Hematopoietic multipotent progenitor cell (in vitro differentiated cells): ENCODE measurements at places on chromosomes 1 and 21.

- peak; percentile 66 for DNase-seq
Measured at GRCh38 chr1:234065794-234066447, 161.4 kb downstream of the SLC35F3 start.

DNA sequence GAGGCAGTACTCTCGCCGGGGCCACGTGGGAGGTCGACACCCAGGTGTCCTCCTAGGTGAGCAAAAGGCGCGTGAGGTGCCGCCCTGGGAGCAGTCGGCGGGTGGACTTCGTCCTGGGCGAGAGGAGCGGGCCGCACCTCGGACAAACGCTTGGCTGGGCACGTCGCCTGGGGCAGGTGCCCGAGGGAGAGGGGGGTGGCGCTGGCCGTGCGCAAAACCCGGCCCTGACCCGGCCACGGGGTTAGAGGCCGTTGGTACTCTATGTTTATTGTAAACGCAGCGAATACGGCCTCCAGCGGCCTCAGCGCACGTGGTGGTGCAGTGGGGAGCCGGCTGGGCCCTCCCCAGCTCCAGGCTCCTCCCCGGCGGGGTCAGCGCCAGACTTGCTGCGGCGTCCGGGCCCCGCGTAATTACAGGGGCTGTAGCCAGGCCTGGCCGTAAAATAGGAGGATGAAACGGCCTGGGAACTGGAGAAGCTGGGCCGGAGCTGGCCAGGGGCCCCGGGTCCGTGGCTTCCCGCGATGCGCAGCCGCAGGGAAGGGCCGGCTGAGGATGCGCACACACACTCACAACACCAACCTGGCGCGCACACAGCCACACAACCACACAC is 1.6 kb upstream of the EFNA1 start:
- DNase-seq = no peak

DNA sequence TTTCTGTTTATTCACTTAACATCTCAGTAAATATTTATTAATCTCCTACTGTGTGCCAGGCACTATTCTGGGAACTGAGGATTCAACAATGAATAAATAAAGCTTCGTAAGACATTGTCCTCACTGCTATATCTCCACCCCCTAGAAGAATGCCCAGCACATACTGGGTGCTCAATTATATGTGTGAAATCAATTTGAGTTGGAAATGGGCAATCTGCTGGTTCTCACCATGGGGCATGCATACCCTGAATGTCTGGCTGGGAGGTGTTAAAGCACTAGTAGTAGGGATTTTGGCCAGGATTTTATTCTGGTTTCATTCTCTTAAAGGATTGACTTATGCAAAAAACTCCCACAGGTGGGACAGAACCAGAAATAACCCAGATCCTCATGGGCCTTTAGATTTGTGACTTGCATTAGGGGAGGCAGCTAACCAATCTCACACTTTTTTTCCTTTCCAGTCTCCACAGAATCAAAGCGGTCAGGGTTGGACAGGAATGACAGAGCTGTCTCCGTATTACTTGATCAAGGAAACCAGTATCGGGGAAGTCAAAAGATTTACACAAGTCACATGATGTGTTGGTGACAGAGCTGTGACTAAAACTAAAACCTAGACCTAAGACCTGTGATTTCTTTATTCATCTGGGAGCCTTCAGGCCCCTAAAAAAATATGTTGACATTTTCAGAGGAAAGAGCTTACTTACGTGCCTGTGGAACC is 12.8 kb downstream of the GFI1 start:
- DNase-seq = no peak

GRCh38 chr1:2127187-2128145 is 67.1 kb downstream of the FAAP20 start:
- DNase-seq = peak; percentile 75

DNA sequence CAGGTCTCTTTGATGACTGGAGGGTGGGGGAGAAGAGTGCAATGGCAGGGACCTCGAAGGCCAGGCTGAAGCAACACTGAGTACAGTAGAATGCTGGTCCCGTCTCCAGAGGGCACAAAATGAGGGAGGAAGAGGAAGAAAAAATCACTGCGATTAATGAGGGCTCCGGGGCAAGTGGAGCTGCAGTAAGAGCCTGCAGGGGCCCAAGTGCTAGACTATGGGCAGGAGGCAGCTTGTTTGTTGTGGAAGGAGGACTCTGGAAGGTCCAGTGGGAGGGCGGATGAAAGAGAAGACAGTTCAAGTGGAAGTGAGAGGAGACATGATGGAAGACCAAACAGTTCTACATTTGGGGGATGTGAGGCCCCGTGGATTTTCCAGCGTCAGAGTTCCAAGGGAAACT is 17.4 kb downstream of the TMCC2 start:
- DNase-seq = no peak

DNA sequence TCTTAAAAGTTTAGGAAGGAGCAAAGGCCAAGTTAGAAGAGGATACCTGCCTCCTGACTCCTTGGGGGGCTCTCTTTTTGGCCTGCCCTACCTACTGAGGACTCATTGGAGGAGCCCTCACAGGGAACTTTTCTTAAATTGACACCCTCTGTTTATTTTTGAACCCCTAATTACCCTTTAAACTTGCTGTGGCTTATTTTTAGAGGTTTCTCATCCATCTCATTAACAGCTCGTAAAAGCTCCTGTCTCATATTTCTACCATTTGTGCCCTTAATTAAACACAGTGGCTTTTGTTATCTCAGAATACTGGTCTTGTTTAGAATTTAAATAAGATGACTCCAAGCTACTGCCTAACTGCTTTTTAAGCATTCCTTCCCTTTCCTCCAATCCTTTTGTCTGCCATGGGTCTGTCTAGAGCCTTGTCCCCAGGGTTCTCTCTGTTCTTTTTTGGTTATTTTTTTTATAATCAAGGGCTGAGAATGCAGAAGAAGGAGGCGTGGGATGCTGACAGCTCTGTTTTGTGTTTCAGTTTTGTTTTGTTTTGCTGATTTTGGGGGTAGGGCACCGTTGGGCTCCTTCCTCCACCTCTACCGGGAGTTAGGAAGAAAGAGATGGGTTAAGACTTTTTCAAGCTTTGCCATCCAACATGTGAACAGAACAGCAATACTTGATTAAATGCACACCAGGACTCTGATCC is 78.0 kb downstream of the SYT6 start:
- no peak for DNase-seq

DNA sequence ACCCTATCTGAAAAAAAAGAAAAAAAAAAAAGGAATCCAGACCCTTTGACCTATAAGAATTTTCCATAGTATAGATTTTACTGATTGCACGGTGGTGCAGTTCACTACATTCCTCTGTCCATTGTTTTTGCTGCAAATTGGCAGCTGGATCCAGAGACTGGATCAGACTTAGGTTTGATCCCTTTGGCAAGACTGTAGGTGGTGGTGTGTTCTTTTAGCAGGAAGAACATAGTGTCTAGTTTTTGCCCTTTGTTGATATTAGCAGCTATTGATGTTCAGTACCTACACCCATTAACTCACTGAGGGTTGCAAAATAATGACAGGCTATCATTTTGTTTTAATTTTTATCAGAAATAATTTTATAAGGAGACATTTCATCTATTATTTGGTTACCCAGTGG is 37.1 kb downstream of the OSBPL9 start:
- no peak for DNase-seq

GRCh38 chr1:116504308-116505156 is 66.3 kb downstream of the CD58 start:
- DNase-seq = peak; percentile 52

DNA sequence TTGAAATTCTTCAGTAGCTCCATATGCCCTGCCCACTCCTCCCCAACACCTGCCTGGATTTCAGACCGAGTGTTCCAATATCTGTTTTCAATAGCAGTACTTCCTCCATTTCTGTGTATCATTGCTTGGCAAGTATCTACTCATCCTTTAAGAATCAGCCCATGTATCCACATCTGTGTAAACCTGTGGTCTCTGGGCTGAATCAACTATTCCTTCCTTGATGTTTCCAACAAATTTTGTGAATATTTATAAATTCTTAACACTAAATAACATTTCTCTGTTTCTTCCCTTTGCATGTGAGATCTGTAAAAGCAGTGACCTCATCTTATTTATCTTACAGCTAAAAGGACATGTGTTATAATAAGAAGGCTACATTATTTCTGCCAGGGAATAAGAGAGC is 26.0 kb upstream of the UAP1 start:
- no peak for DNase-seq

GRCh38 chr21:30577766-30578165 is 12.4 kb downstream of the KRTAP22-2 start:
- DNase-seq = no peak

DNA sequence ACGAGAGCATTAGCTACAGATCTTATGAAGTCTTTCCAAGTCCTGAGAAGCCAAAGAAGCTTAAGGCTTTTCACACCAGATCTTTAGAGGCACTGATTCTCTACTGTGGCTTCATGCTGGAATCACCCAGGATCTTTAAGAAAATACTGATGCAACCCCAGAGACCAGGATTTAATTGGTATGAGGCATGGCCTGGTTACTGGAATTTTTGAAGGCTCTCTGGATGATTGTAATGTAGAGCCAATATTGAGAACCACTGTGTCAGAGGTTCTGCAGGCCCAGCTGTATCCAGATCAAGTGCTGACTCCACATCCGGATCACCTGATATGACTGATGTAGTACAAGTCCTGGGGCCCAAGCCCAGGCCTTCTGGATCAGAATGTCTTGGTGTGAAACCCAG is 105.7 kb downstream of the PLPPR5 start:
- DNase-seq = no peak

DNA sequence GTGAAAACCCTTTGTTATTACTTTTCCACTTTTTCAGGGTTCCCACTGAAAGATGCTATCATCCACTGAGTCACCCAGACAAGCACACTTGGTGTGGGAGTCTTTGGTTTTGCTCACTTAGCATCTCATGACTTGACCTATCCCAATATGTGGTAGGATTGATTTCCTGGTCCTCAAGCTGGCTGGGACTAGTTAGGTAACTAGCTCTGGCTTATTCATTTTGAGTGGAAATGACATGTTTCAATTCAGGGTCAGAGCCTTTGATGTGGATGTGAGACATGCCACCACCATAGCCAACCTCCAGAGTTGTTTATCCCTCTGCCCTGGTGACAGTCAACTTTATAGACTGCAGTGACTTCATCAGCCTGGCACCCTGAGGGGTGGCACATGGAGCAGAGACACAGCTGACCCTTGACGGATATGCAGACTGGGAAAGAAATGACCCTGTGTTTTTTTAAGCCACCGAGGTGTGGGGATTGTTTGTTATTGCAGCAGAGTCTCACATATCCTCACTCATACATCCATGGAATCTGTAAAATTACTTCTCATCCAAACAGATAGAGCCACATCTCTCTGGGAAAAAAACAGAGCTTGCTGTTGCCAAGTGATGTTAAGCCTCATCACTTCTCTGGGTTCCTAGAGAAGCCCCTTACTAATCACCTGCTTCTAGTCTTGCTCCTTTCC is 699.9 kb downstream of the MATN1 start:
- no peak for DNase-seq

DNA sequence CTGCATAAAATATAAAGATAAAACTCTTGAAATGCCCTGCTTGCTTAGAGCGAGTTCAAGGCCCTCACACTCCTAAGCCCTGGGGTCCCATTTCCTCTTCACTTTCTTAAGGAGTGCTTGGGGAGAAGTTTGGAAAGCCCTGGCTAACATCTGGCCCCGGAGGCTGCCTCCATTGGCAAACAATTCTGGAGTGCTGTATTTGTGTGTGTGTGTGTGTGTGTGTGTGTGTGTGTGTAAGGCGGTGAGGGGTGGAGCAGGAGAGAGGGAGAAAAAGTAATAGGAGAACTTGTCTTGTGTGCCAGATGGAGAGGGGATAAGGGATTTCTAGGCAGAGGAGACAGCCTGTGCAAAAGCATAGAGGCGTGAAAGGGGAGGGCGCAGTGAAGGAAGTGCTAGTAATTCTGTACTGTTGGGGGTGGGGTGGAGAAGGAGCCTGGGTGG is 578 bp upstream of the TRIM62 start:
- no peak for DNase-seq

DNA sequence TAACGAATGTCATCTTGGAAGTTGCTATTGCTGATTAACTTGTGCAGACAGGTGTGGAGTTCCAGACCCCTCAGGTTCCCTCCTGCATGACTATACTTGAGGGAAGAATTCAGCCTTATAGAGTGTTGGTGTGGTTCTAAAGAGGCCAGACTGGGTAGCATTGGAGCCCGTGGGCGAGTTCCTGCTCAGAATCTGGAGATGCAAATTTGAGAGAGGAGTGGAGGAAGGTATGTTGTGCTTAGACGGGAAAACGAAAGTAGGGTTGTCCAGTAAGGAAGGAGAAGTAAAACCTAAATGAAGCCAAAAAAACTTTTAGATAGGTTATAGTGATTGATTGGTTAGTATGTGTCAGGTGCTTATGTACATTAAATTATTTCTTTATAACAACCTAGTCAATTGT is 79.2 kb downstream of the ZNF326 start:
- peak; percentile 2 for DNase-seq

GRCh38 chr1:38891753-38892152 is 10.4 kb upstream of the GJA9 start:
- DNase-seq = no peak

- no peak for DNase-seq
Measured at GRCh38 chr1:181812208-181812607, 249.3 kb downstream of the ZNF648 start.

- DNase-seq = no peak
Measured at GRCh38 chr1:11787251-11787803, 18.4 kb downstream of the MTHFR start.

DNA sequence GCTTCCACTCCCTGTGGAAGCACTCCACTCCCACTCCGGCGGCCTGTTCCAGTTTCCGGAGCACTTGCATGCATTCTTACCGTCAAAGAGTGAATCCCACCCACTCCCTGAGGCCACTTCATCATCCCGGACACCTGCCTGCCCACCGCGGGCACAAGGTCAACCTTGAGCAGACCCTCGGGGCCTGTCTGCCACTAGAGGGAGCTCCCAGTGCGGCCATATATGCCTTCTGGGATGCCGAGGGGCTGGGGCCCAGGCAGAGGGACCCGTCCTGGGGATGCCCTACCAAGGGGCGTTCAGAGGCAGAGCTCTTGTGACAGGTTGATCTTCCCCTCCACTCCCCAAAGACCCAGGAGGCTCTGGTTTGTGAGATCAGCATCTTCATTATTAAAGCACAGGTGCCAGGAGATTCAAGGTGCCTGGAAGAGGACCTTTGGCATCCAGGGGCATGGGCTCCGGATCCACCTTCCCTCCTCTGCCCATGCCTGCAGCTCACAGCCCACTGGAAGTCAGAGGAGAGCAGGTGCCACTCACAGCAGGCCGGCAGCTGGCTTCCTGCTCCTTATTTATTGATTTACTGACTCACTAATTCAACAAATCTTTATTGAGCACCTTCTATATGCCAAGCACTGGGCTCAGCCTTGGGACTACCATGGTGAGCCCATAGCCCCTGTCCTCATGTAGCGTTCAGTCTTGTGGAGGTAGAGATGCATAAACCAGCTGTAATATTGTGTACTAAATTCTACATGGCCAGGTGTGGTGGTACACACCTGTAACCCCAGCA is 47.3 kb downstream of the UBIAD1 start:
- DNase-seq = no peak
